ENCODE measurements at places on chromosomes 5 and 9.

GRCh38 chr9:131875828-131876485 lies 136.1 kb upstream of the RAPGEF1 start:
- peak; percentile 6 for DNase-seq

DNA sequence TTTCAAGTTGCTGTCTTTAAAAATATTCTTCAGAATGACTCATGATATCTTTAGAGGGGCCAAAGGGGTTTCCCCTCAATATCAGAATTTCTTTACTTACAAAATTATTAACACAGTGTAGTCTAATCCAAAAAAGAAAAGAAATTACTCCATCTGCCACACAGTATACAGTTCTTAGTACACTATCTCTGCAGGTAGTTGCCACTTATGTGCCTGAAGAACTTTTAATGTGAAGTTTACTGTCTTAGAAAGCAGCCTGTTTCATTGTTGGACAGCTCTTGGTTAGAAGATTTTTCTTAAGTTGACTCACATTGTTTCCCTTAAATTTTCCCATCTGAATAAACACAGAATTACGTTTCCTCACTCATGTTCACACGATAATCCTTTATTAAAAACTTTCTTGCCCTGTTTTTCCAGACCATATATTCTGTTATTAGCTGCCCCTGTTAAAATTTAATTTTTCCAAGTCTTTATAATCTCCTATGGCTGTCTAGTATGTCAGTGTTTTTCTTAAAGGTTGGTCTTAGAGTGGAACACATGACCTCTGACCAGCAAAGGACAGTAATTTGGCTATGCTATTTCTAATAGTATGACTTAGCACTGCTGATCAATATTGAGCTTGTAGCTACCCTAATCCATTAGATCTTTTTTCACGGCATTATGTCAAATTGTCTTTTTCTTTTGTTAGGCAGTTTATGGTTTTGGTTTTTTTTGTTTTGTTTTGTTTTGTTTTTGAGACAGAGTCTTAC lies 21.8 kb upstream of the FKTN start:
- no peak for DNase-seq

- no peak for DNase-seq
Observed at GRCh38 chr5:59178482-59178881, 595.6 kb downstream of the RAB3C start.

DNA sequence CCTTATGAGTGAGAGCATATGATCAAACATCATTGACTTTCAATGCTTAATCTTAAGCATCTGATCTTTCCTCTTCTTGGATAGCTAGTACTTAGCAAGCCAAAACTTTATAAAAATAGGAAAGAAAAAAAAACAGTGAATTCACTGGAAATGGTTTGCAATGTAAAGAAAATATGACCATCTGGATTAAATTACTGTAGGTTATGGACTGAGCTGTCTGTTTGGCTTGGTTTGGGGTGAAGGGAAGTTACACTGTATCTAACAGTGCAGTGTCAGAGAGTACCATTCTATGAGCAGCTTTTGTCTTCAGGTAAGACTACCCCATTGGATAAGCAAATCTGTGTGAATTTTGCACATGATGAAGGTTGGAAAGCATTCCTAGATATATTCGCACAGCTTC lies 151.4 kb downstream of the TLE1 start:
- no peak for DNase-seq

DNA sequence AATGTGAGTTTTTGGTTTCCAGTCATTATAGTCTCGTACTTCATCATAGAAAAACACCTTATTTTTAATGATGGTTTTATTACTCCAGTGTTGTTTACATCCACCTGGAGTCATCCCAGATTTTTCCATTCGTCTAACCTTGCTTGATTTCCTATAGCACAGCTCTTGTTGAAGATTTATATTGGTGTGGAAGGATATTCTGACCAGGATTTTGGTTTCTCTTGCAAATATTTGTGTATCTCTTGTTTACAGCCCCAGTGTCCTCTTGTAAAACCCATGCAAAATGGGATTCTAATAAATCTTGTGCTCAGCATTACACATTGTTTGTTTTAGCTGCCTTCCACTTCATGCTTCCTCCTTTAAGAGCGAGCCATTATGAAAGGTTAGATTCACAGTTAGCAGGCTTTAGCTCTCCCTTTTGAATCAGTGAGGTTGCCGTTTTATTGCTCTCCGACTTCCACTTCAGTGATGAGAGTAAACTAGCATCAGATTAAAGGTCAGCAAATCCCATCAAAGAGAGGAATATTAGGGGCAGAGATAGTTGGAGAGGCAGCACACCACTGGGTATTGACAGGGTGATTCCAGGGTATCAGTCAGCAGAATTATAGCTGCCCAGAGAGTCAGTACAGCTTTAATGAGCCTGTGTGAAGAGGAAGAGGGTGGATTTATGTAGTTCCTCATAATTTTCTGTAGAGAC lies 157.1 kb downstream of the PBX3 start:
- no peak for DNase-seq

DNA sequence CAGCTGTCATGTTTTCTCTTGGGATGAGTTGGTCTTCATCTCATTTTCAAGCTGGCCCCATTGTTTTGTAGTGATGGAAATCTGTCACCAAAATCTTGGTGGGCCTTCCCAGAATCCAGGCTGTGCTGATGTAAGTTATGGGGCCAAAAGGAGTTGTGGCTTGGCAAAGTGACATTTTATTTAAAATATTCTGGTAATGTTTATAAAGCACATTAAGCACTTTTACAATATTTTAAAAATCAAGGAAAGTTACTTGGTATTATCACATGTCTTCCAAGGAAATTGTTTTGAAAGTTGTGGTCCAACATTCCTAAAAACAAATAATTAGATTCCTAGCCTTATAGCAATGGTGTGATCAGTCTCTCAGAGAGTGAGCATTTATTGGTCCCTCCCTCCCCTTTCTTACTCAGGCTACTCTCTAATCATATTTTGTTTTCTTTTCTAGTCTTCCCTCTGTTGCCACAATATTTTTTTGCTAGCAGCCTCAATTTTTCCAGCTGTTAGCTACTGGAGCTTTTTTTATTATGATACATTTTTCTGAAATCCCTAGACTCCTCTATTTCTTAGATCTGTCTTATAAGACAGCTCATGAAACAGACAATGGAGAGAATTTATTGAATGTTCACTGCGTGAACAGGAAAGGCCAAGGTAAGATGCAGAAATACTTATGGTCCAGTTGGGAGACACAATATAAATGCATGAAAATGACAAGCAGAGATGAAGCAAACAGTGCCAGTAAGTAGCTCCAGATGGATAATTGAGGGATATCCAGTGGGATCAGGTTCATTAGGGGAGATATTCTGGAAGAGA lies 408.1 kb upstream of the ZNF608 start:
- no peak for DNase-seq

GRCh38 chr9:22838266-22838665 lies 391.6 kb downstream of the DMRTA1 start:
- DNase-seq = no peak

DNA sequence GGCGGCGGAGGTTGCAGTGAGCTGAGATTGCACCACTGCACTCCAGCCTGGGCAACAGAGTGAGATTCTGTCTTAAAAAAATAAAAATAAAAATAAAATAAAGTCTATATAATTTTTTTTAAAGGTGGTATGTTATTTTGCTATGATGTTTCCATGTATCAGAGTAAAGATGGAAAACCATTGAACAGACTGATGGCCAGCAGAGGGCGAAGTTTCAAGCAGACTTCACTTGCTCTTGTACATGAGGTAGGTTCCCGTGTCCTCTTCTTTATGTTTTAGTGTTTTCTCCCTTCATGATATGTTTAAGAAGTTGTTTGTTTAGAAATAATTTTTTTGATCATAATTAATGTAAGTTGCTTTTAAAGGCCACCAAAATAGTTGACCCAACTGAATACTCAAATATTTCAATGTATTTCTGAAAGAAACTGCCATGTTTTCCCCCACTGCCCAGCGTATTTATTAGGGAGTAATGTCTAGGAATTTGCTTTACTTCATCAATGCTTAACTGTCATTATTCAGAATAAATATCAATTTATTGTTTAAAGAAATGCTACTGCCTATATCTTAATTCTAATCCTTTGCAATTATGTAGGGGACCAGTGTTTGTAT lies 146.4 kb downstream of the HACD4 start:
- DNase-seq = peak; percentile 33

DNA sequence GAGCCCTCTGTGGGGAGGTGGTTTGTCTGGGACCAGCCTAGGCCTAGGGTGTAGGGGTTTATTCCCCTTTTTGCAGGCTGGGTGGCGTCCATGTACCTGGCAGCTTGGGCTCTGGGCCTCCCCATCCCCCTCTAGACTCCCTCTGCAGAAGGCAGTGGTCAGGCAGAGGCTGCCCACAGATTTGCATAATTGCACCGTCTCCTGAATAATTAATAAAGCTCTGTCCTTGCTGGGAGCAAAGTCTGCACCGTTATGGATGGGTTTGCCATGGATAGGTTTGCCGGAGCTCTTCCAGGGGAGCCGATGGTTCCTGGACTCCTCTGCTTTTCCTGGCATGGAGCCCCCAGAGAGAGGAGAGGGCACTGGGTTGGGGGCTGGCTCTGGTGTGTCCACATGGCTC lies 60.4 kb downstream of the DAB2IP start:
- no peak for DNase-seq

GRCh38 chr5:31993165-31993961 lies 180.8 kb downstream of the GOLPH3 start:
- no peak for DNase-seq

- no peak for DNase-seq
Observed at GRCh38 chr5:148619484-148619883, 34.8 kb downstream of the HTR4 start.

DNA sequence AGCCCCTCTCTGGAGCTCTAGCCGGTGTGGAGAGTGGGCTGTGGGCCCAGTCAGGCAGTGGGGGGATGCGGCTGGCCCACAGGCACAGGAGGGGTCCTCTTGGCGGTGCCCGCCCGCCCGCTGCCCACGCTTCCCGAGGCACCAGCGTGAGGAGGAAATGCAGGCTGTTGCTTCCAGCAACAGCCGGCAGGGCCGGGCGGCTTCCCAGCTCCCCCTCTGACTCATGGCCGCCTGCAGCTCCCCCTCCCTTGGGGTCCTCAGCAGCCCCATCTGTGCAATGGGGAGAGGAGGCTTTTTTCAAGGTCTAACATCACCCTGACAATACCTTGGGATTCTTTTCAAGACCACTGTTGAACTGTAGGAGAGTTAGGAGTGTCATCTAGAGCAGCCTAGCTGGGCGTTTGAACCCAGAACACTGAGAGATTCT lies 10.4 kb downstream of the CXXC5 start:
- no peak for DNase-seq

GRCh38 chr5:177310757-177311391 lies 824 bp downstream of the MXD3 start:
- DNase-seq = no peak

DNA sequence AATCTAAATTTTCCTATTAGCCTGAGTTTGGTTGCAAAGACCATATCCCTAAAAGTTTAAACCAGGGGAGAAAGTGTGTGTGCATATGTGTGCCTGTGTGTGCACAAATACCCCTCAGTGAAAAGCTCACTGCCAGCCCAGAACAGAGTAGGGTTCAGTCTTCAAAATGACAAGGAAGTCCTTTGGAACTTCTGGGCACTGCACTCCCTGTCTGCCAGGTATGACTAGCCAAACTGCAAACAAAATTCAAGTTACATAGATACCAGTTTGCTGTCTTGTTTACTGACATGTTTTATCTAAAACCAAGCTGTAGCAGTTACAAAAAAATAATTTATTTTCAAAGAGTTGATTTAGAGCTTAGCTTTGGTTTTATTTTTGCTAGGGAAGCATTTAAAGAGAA lies 100.1 kb downstream of the ARHGEF28 start:
- no peak for DNase-seq

DNA sequence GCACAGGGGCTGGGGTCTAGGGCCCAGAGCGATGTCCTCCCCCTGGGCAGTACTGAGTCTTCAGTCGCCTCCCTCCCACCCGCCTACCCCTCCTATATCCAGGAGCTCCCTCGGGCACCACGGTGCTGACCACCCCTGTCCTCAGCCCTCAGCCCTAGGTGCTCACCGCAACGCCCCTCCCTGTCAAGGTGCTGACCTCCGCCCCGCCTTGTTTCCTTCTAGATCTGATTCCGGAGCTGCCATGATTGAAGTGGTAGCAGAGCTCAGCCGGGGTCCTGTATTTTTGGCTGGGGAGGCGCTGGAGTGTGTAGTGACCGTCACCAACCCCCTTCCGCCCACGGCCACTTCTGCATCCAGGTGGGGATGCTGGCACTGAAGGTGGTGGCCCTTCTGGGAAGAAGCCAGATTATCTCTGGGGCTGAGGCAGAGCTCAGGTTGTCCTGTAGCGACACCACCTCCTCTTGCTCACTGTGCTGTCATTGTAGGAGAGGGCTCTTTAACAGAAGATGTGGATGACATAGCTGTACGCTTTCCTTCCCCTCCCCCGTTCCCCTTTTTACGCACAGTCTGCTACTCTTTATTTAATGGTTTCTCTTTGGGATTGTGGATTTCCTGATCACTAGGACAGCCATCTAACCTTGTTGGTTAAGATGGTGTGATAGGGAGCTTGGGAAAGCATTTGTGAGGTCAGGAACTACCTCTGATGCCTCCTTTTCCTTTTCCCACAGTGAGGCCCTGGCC lies 598 bp downstream of the RGP1 start:
- DNase-seq = peak; percentile 22

GRCh38 chr5:34524123-34524522 lies 132.0 kb upstream of the RAI14 start:
- DNase-seq = no peak

DNA sequence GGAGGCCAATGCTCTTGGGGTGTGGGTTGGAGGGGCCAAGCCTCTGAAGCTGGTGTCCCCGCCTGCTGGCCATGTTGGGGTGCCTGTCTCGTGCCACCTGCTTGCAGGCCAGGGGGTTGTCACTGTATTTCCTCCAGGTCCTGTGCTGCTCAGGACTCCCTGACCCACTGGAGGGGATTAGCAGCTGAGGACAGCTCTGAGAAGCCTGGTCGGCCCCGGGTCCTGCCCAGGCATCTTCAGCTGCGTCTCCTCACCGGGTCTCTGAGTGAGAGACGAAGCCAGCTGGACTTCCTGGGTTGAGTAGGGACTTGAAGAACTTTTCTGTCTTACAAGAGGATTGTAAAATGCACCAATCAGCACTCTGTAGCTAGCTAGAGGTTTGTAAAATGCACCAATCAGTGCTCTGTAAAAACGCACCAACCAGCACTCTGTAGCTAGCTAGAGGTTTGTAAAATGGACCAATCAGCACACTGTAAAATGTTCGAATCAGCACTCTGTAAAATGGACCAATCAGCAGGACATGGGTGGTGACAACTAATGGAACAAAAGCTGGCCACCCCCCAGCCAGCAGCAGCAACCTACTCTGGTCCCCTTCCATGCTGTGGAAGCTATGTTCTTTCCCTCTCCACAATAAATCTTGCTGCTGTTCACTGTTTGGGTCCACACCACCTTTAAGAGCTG lies 20.6 kb upstream of the SLC9A3 start:
- no peak for DNase-seq

GRCh38 chr9:131107760-131108159 lies 11.4 kb downstream of the AIF1L start:
- no peak for DNase-seq

GRCh38 chr9:75962013-75962661 lies 71.7 kb downstream of the PCSK5 start:
- no peak for DNase-seq

Data from activated T-cell treated with anti-CD3 and anti-CD28 coated beads for 48 hours (primary cell).